ENCODE measurements at places on chromosomes 1 and 21. TPM values are rescaled to one million over a fixed set of nuclear protein-coding genes. Genes with fewer than 3 reads are reported as not detected.

The OR10J1 gene
- not detected for total RNA-seq

DNA sequence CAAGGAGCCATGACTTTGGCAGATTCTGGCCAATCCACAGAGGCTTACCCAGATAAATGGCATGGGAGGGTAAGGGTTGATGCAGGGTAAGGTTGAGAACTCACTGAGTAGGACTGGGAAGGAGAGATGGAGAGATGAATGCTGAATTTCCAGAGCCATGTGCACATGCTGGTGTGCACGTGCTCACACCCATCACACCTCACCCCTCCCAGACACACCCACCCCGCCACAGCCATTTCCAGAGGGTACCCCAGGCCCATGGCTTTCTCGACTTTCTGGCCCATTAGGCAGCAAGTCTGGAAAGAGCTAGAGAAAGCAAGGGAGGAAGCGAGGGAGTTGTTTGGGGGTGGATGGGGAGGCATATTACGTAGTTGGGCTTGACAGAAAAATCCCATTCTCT lies 1.6 kb downstream of the CACNA1S start:
- no peak for DNase-seq

GRCh38 chr1:196466654-196467053 lies 141.6 kb downstream of the KCNT2 start:
- DNase-seq: peak; percentile 52

DNA sequence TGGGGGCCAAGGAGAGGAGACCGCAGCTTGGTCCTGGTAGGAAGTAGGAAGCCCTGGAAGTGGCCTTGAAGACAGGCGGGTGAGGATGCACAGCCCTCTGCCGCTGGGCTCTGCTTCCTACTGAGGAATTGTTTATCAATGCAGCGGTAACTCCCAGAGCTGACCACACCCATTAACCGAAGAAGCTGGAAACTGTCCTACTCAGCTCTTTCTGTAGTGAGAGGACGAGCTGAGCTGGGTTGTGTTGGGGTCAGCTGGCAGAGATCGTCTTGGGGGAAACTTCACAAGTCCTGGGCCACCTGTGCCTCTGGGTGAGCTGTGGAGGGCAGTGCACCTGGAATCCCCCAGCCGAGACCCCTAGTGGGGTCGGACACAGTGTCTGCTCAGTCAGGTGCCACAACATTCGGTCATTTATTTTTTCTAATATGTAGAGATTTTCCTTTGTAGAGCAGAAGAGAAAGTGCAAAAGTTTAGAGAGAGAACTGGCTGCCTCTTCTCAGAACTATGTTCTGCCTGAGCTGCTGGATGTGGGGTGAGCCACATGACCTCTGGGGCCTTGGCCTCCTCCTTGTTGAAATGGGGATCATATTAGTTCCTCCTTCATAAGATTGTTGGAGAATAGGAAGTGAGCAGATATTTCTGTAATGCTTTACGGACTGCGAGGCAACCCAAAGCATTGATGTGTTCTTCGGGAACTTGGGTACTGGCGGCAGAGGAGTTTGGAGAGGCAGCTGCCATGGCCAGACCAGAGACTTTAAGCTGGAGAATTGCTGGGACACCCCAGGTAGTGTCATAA lies 3.6 kb downstream of the NECAP2 start:
- DNase-seq: no peak

The LCE1C gene
- not detected for total RNA-seq

GRCh38 chr1:177820213-177820612 lies 149.6 kb downstream of the SEC16B start:
- no peak for DNase-seq

The CSF1 gene
- total RNA-seq: 61.9 TPM

DNA sequence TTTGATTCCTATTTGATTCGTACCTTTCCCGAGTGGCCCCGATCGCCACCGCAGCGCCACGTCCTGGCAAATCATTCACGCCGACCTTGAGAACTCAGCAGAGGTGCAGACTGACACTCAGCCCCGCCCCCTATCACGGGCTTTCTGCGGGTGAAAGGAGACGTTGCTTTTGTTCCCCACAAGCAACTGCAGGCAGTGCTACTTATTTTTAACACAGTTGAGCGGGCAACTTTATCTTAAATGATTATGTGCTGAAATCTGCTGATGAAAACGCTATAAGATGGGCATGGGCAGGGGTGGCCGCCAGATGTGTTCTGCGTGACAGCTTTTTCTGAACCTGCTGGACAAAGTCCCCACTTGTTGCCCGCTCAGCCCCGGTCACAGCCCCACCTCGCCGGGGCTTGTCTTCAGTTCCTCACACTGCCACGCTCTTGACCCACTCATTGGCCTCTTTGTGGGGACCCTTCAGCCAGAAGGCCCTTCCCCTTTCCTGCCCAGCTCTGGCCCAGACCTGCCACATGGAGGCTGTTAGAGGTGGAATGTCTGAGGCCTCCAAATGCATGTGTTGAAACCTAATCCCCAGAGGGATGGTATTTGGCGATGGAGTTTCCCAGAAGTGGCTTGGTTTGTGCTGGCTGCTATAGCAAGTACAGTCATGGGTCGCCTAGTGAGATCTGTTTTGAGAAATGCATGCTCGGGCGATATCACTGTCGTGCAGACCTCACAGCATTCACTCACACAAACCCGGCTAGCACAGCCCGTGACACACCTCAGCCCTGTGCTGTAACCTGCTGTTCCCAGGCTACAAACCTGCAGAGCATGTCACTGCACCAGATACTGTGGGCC lies 15.7 kb upstream of the PDXK start:
- peak; percentile 84 for DNase-seq
